ENCODE measurements at places on chromosomes 7 and 10.

GRCh38 chr7:105649727-105650381 is 68.6 kb upstream of the EFCAB10 start:
- DNase-seq = no peak

GRCh38 chr10:86540016-86540415 is 18.4 kb upstream of the WAPL start:
- no peak for DNase-seq

GRCh38 chr7:47180516-47180826 is 401.4 kb downstream of the TNS3 start:
- DNase-seq = no peak

DNA sequence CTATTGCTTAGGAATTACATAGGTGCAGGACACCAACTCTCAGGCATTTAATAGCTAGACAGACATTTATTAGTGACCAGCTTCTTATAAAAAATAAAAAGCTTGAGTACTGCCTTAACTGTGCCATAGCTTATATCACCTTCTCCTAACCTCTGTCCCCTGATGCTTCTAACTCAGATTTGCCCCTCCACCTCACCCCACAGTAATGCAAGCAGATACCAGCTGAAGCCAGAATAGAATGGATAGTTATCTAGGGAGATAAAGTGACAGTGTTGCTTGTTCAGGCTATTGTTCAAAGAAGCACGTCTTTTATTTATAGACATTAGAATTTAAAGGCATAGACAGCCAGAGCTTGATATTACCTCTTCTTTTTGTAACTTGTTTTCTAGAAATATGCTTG is 99.6 kb upstream of the GLCCI1 start:
- no peak for DNase-seq

DNA sequence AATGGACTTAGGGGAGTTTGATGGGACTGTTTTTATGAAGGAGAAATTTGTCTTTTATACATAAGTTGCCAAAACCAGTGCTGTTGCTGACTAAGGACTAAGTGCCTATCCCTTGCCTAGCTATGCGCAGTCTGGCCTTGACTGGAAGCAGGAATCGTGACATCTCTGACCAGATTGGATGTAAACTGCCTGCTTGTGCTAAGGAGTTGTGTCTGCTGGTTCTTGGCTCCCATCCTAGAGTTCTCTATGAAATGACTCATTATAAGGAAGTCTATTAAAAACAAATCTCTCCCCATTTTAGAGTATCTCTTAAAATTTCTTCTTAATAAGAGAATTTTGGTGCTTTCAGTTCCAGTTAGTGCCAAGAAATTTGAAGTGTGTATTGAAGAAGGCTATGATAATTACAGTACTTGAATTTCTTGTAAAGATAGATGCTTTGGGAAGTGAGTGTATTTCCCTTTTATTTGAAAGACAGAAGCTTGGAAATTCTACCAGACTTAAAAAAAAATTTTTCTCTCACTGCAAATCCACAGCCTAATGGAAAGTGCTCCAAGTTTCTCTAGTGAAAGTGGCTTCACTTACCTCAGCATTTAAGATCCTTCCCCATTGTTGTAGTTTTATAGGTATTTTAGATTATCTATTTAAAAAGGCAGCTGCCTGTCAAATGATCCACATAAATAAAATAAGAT is 77.6 kb downstream of the BICC1 start:
- no peak for DNase-seq

DNA sequence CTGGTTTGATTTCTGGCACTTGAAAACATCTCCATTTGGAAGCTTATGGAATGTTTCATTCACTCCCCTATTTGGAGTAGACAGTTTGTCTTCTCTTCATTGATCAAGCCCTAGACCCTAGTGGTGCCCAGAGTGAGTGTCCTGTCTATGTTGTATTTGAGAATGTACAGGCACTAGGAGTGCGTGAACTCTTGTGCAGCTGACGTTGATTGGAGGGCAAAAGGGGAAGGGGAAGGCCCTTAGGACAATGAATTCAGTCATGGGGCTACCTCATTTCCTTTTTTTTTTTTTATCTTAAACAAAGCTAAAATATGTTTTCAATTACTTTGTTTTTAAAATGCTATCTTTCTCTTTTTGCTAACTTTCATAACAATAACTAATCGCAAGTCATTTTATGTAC is 66.5 kb downstream of the ADD3 start:
- no peak for DNase-seq

DNA sequence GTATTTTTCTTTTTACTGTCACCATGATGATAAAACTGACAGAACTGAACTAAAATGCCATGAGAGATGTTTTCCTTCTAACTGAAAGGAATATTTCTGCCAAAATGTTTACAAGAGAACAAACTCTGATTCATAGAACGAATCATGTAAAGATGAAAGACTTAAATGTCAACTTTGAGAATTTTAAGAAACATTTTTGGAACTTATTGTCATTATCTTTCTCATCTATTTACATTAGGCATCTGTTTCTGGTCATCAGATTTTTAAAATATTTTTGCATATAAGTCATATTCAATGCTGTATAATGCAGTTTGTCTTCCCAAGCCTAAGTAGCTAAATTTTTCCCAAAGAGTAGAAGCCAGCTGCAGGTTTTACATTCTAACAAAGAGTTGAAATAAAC is 358.5 kb downstream of the TFEC start:
- DNase-seq = no peak

DNA sequence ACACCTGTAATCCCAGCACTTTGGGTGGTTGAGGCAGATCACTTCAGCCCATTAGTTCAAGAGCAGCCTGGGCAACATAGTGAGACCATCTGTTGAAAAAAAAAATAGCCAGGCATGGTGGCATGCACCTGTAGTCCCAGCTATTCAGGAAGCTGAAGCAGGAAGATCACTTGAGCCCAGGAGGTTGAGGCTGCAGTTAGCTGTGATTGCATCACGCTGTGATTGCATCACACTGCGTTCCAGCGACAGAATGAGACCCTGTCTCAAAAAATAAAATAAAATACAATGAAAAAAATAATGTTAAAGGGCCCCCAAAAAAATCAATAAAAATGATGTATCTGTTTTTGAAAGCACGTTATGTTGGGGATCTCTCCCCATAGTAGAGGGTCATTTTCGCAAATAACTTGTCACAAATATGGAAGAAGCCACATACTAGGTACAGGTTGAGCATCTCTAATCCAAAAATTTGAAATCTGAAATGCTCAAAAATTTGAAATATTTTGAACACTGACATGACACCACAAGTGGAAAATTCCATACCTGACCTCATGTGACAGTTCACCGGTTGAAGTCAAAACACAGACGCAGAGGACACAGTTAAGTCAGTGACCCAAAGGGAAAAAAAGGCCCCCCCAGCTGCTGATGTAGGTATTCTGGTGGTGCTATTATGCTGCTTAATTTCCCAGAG is 9.5 kb downstream of the CISD1 start:
- DNase-seq = no peak

DNA sequence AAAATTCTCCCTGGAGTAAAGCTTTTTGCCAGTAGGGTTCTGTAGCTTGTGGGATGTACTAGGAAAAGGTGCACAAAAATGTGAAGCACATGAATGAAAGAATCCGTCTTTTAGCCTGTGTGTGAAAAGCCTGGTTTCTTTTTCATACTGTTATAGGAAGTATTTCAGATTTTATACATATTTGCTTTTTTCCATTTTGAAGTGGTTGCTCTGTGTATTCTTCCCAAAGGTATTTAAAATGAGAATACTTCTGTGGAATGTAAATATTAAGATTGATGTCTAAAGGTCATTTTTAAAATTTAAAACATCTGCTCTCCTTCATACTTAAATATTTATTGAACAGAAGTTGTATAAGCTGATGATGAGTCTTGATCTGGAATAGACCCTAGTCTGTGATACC is 96.8 kb downstream of the CDK14 start:
- DNase-seq = no peak

- DNase-seq = no peak
Measured at GRCh38 chr10:60385399-60385738, 4.3 kb downstream of the ANK3 start.

DNA sequence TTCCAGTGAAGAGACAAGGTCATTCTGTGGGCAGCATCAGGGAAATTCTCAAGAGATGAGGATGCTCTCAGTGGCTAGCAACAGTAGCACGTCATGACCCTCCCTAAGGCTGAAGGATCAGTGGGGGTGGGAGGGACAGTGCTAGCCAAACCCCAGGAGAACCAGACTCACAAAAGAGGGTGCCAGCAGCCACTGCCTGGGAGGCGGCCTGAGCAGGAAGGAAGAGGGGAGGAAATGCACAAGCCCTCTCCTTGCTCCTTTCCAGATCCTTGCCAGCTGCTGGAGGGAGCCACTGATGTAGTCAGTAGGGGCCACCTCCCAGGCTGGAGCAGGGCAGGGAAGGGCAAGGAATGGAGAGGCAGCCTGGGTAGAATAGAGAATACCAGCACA is 302.7 kb downstream of the RPS24 start:
- no peak for DNase-seq

GRCh38 chr7:20514364-20514763 is 101.1 kb upstream of the ABCB5 start:
- DNase-seq = no peak

Measured in NCI-H460 (cell line).